Effector CD8-positive, alpha-beta T cell (primary cell): ENCODE measurements at places on chromosomes 5 and 9.

DNA sequence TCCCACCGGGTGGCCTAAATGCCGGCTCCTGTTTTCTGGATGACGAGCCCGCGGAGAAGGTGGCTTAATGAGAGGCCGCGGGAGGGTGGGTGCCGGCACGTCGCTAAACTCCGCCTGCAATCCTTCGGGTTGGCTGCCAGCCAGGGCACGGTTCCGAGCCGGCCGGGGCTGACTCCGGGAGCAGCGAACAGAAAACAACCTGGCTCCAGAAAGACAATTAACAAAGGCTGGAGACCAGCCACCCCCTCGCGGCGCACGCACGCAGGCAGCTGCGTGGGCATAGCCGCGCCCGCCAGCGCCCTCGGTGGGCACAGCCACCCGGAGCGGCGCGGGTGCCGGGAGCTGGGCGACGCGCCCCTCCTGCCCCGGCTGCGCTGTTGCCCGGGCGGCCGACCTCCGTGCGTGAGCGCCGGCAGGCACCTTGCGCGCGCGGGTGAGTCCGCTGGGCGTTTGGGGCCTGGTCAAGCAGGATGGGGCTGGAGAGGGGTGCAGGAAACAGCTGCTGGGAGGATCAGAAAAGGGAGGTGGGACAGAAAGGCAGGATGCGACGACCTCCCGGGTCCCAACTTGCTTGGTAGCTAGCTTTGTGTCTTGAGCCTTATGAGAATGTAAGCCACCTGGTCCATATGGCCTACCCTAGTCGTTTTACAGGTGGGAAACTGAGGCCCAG lies at the start of gene ARHGEF37:
Gene ARHGEF37, plus strand, starts transcription at position 307 of the 670 bp plus-strand sequence. CDS start 16,272 bp downstream, outside the sequence.
- DNase-seq: peak; percentile 14

DNA sequence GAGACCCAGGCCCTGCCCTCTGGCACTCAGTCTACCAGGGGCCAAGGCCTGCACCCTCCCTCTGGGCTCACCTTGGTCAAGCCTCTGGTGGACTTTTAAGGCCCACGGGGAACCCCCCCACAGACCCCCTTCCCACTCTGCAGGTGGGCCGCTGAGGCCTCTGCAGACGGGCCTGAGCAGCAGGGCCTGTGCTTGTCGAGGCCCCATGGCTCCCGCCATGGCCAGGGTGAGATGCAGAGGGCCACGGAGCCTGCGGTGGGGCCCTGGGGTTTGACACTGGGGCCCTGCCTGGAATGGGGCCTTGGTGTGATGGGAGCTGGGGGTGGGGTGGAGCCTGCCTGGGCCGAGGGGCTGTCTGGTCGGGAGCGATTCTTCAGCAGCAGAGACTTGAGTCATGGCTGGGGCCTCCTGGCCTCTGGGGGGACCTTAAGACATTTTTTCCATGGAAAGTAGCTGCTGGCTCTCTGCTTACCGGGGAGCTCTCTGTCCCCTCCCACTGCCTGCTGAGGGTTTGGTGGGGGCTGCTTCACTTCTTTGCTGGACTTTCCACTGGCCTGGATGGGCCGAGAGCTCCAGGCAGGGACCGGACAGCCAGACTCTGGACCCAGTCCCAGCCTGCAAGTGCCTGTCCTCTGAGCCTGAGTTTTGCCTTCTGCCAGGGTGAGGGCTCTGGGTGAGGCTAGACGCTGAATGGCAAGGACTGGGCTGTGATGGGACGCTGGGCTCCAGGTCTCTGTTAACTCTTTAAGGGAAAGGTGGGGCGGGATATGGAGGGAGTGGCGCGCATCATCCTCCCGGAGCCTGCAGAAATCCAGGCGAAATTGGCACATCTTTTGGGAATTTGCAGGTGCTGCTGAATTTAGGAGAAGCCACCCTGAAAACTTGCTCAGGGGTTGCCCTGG lies 132.2 kb downstream of the RXRA start:
- no peak for DNase-seq

DNA sequence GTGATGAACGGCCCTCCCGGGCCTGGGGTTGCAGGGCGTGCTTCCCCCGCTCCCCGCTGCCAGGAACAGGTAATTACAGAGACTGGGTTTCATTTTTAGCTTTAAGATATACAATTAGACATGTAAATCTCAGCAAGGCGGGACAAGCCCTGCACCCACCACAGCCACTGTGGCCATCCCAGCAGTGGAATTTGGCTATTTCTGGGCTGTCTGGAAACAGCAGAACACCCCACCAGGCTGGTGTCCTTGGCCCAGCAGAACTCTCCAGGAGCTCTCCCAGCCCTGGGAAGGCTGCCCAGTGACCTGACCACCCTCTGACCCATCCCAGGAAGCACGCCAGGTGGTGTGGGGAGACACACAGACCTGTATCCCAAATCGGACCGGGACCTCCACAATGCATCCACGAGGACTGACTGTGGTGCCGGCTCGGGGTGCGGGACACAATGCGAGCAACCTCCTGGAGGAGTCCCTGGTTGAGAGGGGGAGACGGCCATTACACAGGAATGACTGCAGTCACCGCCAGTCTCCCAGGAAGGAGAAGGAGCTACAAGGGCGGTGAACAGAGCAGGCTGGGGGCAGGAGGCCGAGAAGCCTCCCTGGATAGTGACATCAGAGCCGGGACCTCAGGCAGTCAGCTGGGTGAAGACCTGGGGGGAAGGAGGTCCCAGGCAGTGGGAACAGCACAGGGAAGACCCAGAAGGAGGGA lies 17.3 kb downstream of the EEIG1 start:
- DNase-seq: no peak

- peak; percentile 60 for DNase-seq
Measured at GRCh38 chr9:131395157-131396098, 1.5 kb downstream of the PRRC2B start.

DNA sequence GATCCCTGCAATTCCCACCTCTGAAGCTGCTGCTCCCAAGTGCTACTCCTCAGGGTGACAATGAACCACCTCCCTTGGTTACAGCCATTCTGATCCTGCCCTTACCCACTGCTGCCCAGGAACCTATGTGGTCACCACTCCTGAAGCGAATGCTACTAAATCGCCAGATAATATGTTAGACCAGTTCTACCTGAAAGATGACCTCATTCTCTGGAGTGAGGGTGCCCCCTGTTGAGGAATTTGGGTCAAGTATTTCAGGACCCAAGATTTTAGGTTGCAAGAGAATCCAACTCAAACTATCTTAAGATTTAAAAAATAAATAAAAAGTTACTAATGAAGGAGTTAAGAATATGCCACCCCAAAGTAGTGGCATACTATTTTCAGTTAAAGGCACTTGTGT lies 5.8 kb upstream of the SNAPC3 start:
- DNase-seq: peak; percentile 9

GRCh38 chr5:95649842-95650620 lies 3.5 kb downstream of the RFESD start:
- DNase-seq: no peak

DNA sequence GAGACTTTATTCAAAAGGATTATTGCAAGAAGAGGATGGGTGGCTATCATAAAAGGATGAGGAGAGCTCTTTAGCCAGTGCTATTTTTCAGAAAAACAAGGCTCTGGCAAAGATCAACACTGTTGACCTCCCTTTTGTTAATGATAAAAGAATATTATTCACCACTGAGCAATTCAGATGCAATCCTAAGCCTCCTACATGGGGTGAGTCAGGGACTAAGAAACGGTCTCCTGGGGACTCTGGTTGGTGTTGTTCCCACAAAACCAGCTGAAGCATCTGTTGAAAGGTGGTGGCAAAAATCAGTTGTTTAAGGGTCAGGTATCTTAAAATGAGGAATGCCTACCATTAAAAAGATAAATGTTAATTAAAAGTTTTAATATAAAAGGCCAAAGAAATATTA lies 7.7 kb upstream of the GCNT1 start:
- DNase-seq: no peak

GRCh38 chr5:149151717-149152116 lies 10.4 kb downstream of the ABLIM3 start:
- no peak for DNase-seq

DNA sequence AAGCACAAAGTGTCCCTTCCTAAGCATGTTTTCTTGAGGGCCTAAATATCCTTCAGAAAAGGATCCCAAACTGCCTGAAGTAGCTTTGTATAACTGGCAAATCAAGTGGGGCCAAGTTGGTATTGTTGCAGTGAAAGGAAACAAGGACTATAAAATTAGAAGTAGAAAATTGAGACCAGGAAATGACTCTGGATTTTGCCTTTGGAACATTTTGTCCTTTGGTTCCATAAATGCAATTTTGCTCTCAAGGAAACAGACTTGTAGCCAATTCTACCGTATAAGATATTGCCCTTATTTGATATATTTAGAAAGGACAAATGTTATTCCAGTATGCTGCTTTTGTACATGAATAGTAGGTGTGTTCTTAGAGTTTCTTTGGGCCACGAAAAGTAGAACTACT lies 34.4 kb downstream of the RABGAP1 start:
- DNase-seq: no peak

GRCh38 chr5:24623031-24623430 lies 21.7 kb downstream of the CDH10 start:
- no peak for DNase-seq

DNA sequence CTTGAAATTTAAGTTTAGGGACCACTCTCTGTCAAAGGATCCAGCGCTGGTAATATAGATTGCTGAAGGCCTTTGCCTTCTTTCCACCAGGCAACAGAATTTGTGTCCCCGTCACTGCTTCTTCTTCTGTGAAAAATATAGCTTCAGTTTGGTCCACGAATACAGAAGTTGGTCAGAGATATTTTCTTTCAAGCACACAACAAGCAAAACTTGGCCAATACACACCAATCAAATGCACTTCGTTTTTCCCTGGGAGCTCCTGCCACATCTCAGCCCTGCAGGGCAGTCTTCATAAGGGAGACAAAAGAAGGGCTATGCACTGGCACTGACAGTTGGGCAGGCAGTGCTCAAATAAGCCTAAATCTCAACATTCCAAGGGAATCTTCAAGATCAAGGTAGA lies 22.9 kb downstream of the HAVCR2 start:
- DNase-seq: no peak

DNA sequence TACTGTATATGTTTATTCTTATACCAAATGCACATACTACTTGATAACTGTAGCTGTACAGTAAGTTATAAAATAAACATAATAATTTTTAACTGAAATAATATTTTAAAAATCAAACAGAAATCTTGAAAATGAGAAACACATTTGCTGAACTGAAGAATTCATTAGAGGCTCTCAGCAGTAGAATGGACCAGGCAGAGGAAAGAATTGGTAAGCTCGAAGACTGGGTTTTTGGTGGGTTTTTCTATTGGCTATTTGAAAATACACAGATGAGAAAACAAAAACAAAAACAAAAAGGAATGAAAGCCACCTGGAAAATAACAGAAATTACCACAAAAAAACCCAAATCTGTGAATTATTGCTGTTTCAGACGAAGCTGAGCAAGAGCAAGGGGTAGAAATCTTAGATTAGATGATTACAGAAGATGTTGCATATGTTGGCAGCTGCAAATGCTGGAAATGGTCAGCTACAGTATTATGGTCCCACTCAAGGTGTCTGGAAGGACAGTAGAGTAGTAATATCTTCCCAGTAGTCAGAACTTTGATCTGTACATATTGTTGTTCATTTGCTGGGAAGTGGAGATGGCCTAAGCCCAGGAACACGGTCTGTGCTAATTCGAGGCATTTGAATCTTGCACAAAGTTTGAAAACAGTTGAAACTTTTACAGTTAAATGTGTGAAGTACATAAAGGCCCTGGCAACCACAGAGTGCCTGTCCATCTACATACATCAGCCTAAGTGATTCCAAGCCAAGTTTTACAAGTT lies 233.4 kb downstream of the COMMD10 start:
- DNase-seq: no peak

GRCh38 chr9:78130853-78131252 lies 99.2 kb upstream of the GNAQ start:
- no peak for DNase-seq

GRCh38 chr5:626850-627249 lies 14.7 kb downstream of the CEP72 start:
- no peak for DNase-seq

DNA sequence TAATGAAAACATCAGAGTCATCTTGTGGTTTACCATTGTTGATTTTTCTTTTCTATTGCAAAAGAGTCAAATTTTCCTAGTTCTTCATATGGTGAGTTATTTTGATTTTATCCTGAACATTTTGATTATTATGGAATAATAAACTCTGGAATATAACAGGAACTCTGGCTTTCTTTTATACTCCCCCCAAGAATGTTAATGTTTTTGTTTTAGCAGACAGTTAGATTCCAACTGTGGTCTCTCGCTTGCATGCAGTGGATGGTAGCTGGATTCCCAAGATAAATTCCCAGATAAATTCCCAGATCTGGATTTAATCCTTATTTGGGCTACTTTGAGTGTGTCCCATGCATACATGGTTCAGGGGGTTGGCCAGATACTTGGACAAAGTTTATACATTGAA lies 109.8 kb downstream of the NSG2 start:
- no peak for DNase-seq

- DNase-seq: no peak
Measured at GRCh38 chr9:89677702-89678395, 73.0 kb downstream of the GADD45G start.

DNA sequence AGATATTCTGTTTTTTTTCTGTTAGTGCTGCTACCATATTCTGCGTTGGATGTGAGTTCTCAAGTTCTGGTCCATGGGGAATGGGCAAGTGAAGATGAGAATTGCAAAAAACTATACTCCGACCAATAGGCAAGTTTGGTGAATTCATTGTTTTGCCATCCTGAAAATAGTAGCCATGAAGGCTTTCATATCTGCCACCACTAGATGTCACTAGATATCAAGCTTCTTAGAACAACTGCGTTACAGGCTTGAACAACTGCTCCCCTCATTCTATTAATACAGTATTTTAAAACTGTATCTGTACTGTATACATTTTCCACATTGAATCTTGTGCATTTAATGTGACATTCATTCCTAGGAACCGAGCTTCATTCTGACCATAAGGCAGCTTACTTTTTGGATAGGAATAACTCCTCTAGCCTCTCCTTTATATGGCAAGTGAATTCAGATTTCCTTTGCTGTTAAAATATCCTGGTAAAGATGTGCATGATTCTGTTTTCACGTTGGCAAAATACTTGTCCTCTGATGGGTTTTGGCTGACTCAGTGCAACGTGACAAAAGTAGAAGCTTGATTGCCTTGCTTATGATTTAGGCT lies 163.6 kb downstream of the SREK1 start:
- no peak for DNase-seq

- no peak for DNase-seq
Measured at GRCh38 chr5:66515209-66515608, 81.0 kb upstream of the MAST4 start.

GRCh38 chr5:64742411-64742810 lies 26.1 kb downstream of the SREK1IP1 start:
- no peak for DNase-seq

DNA sequence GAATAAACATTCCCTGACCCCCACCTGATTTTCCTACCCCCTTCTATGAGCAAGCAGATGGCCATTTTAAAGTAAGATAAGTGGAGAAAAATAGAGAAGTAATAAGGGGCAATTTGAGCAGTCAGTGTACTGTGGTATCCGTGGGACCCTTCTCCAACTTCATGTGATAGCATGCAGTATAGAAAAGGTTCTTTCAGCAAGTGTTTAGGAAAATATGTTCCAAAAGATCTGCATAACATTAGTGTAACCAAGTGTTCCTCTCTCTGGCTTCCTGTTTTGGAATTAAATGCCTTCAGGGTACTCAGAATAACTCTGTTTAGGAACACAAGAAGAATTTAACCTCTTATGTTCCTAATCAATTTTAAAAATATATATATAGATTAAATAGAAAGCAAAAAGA lies 134.9 kb downstream of the ATG10 start:
- DNase-seq: no peak

- DNase-seq: no peak
Measured at GRCh38 chr5:107289030-107289714, 381.6 kb downstream of the EFNA5 start.
